ENCODE measurements at places on chromosomes 2 and 18.

DNA sequence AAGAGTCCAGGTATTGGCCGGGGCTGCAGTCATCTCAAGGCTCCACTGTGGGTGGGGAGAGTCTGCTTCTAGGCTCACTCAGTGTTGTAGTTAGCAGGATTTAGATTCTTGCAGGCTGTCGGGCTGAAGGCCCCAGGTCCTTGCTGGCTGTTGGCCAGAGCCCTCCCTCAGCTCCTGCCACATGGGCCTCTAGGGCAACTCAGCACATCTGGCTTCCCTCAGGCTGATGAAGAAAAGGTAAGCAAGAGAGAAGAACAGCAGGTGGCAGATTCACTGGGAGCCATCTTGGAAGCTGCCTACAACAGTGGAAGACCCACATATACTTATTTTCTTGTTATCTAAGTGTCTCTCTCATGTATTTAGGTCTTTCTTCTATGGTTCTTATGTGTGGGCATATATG lies 4.3 kb downstream of the MRPS9 start:
- peaks cover 30% of the 10 kb centered on the region for H3K4me1 ChIP-seq
- peaks cover 13% of the 10 kb centered on the region for H3K36me3 ChIP-seq
- H3K27ac ChIP-seq: no peak overlapping the region

DNA sequence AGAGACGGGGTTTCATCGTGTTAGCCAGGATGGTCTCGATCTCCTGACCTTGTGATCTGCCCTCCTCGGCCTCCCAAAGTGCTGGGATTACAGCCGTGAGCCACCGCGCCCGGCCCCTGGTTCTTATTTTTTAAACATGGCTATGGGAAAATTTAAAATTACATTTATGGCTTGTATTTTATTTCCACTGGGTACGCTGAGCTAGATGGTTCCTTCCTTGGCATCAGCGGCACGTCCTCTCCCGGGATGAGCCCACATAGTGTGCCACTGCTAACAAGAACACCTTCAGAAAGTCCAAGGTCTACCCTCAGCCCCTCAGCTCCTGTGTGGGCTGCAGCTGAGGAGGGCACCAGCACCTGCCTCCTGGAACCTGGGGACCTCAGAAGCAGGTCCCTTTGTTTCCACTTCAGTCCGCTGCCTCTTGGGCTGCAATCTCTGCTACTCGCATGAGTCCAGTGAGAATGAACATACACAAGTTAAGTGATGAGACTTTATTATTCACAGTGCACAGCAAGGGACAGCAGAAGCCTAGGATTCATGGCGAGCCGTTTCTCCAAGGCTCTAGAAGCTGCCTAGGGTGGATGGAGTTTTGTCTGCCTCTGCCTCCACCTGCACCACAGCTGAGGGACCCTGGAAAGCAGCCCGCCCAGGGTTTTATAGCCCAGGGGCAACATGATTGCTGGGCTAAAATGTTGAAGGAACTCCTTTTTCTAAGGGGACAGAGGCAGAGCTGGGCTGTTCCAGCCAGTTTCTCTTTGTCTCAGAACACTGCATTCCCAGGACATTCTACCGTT lies 107.5 kb upstream of the TEX51 start:
- no peak for DNase-seq
- peaks cover 43% of the 10 kb centered on the region for H3K27me3 ChIP-seq
- no peak overlapping the region for H3K4me3 ChIP-seq
- H3K36me3 ChIP-seq: no peaks in the 10 kb centered on the region

- H3K36me3 ChIP-seq: peaks cover 3% of the 10 kb centered on the region
- H3K4me1 ChIP-seq: no peaks in the 10 kb centered on the region
- H3K27me3 ChIP-seq: no peaks in the 10 kb centered on the region
- no peak for DNase-seq
Observed at GRCh38 chr2:190812506-190813294, 67.9 kb upstream of the GLS start.

GRCh38 chr18:6413579-6414117 lies 1.1 kb downstream of the L3MBTL4 start:
- peaks cover 16% of the 10 kb centered on the region for H3K27me3 ChIP-seq
- H3K36me3 ChIP-seq: peaks cover 6% of the 10 kb centered on the region
- DNase-seq: no peak
- peaks cover 3% of the 10 kb centered on the region for H3K4me1 ChIP-seq
- H3K27ac ChIP-seq: no peak overlapping the region

GRCh38 chr18:23085066-23085465 lies 50.2 kb upstream of the CABLES1 start:
- no peak for DNase-seq
- no peak overlapping the region for H3K4me3 ChIP-seq
- peaks cover 47% of the 10 kb centered on the region for H3K27me3 ChIP-seq
- H3K4me1 ChIP-seq: no peaks in the 10 kb centered on the region
- H3K27ac ChIP-seq: no peak overlapping the region
- H3K36me3 ChIP-seq: no peaks in the 10 kb centered on the region
